ENCODE measurements at places on chromosomes 7 and 10. TPM values are rescaled to one million over a fixed set of nuclear protein-coding genes. Genes with fewer than 3 reads are reported as not detected.

Gene RGS10
- total RNA-seq = 64.3 TPM

Gene OR2A42
- total RNA-seq = not detected

Gene NPFFR1
- total RNA-seq = not detected

Gene EBLN1
- not detected for total RNA-seq
